Caudate nucleus (tissue), 63 donors: ENCODE measurements at places on chromosomes 6 and 20.

GRCh38 chr6:25278914-25279747, at the start of gene CARMIL1:
TSS of gene CARMIL1 (plus strand) at chr6:25279374. CDS start at chr6:25279796, 422 bp downstream.
- DNase-seq = no peak

DNA sequence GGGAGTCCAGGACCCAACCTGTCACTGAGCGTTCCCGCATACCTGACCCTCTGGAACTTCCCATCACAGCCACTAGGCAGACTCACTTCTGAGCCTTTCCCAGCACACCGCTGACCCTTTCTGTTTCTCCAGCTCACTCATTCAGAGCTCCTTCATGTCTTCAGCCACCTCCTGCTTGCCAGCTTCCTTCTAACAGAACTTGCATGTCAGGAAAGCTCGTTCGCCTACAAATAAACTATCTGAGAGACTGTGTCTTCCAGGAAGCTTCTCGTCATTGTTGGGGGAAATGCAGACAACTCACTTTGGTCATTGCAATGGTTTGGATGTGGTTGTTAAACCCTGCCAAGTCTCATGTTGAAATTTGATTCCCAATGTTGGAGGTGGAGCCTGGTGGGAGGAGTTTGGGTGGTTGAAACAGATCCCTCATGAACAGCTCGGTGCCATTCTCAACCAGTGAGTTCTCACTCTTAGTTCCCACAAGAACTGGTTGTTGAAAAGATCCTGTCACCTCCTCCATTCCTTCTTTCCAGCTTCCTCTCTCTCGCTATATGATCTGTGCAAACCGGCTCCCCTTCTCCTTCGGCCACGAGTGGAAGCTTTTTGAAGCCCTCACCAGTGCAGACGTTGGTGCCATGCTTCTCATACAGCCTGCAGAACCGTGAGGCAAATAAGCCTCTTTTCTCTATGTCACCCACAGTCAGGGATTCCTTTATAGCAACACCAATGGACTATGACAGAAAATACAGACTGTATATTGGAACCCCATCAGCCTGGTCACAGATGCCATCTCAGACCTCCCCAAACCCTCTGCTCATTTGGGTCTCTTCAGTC, 1.4 kb upstream of the MUC21 start:
- no peak for DNase-seq

DNA sequence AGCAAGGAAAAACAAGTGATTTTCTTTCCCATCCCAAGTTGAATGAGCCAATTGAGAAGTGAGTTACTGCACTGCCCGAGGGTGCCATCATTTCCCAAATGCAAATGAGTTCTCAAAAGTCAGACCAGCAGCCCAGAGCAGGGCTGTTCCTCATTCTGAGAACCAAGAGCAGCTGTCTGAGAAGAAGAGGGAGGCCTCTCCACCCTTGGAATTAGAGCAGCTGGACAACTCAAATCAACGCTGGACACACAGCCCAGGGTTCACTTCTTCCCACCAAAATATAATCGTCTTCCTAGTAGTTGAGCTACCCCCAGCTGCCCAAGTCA, 4.6 kb upstream of the PREX1 start:
- no peak for DNase-seq

DNA sequence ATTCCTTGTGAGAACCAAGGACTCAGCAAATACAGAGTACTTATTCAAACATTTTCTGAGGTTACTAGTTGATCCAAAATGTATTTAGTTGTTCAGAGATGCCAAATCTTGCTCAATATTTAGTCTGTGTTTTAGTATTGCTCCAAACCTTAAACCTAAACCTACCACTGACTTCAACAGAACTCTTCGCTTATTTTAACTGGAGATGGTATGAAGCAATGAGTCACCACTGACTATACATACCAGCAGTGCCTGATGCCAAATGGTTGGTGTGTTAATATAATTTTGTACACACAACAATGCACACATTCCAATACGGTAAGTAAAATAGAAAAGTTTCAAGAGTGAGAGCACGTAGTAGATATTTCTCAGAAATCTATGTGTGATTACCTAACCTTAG, 1.9 kb upstream of the SPTLC3 start:
- no peak for DNase-seq

DNA sequence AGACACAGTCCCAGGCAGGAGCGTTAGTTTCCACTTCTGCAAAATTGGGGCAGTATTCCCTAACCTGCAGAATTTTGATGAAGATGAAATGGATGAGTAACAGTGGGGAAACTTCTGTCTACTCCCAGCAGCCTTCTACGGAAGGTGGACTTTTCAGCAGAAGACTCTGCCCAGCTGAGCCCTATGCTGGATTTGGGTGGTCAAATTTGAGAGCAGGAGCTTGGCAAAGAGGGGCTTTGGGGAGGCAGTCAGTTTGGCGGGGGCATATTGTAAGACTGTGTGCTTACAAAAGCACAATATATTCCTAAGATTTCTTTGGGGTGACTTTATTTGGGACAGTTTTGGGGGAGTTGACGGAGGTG, 5.4 kb upstream of the SDCBP2 start:
- no peak for DNase-seq

GRCh38 chr20:57866250-57867106, 156.7 kb upstream of the PMEPA1 start:
- no peak for DNase-seq

- DNase-seq = no peak
Measured at GRCh38 chr20:63279931-63280330, 7.3 kb downstream of the ARFGAP1 start.

- DNase-seq = no peak
Measured at GRCh38 chr20:61246269-61246668, 5.8 kb upstream of the CDH4 start.

DNA sequence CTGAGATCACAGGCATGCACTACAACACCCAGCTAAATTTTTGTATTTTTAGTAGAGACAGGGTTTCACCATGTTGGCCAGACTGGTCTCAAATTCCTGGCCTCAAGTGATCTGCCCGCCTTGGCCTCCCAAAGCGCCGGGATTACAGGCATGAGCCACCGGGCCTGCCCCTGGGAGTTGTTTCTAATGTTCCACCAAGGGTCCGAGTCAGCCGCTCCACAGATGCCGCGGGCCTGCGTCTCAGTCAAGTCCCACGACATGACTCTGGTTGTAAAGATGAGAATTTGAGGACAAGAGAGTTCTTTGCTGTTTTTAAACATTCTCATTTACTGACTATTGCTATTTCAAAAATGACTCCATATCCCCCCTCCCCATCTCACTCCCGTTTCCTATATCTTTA, 30.8 kb downstream of the BNIP5 start:
- DNase-seq = no peak

DNA sequence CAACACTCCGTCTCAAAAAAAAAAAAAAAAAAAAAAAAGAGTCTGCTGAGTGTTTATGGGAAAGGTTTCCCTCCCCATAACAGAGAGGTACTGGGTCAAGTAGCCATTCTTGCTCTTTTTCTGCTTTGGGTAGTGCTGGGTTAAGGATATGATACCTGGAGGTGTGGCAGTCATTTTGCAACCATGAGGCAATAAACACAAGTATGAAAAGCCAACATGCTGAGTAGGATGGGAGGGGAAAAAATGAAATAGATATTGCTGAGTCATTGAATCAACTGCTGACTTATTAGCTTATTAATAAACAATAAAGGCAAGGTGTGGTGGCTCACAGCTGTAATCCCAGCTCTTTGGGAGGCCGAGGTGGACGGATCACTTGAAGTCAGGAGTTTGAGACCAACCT, 2.3 kb upstream of the TOMM34 start:
- no peak for DNase-seq

DNA sequence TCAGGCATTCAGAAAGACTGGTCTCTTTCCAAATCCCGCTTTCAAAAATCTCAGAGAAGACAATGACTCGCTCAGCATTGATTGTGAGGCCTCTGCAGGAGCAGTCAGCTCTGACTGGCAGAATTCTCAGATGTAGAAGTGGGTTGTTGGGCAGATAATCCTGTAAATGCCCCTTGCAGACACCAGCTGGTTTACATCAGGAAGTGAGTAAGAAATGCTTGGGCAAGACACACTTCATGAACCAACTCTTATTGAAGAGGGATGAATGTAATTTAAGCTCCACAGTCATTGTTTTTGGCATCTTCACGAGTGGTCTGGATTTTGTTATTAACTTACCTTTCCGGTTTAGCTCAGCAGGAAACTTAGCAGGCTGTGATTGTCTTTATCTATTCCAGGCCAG, 166.6 kb downstream of the PLCB4 start:
- DNase-seq = no peak
